ENCODE measurements at places on chromosomes 6 and 20.

- DNase-seq, result no peak
These were observed 95.2 kb downstream of the PLCB1 start for GRCh38 chr20:8227293-8227692.

DNA sequence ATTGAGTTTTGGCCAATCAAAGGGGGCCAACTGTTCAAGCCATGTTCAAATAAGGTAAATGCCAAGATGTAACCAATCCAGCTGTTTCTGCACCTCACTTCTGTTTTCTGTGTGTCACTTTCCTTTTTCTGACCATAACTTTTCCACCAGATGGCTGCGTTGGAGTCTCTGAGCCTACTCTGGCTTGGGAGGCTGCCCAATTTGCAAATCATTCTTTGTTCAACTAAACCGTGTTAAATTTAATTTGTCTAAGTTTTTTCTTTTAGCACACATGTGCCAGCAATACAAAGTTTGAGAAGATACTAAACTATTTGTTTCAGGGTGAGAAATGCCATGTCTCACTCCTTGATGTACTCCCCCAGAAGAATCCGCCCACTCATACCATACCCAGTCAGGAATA is 52.1 kb downstream of the IYD start:
- DNase-seq, result no peak

DNA sequence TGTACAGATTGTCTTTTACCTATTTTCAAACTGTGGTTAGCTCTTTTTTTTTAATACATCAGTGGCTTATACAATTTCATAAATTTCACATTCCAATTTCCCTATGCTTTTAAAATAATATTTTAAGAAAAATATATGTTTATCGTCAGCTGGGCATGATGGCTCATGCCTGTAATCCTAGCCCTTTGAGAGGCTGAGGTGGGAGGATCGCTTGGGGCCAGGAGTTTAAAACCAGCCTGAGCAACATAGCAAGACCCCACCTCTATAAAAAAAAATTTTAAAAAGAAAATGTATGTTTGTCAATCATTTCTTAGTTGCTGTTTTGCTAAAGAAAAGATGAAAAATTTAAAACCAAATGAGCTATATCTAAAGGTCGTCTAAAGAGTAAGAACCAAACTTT is 3.4 kb downstream of the GJA1 start:
- DNase-seq, result no peak

GRCh38 chr6:13492357-13492756 is 5.0 kb upstream of the GFOD1 start:
- no peak for DNase-seq

DNA sequence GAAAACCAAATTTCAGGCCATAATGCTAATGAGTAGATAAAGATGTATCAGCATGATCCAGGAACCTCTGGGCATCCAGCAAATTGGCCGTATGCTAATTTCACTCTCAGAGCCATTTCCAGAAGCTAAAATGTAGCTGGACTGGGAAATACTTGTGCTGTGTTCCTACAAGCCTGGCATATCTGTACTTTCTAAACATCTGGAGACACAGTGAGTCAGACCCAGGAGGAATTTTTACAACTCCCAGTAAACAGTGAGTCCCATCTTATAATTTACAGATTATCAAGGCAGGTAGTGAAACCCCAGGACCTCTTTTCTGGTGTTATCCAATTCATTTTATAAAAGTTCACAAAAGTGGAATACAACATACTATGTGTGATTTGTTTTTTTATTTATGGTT is 683.0 kb upstream of the ADGRB3 start:
- no peak for DNase-seq

GRCh38 chr6:99151634-99152346 is 197.7 kb downstream of the FAXC start:
- DNase-seq, result no peak

GRCh38 chr20:57260934-57261333 is 5.5 kb downstream of the BMP7 start:
- no peak for DNase-seq

DNA sequence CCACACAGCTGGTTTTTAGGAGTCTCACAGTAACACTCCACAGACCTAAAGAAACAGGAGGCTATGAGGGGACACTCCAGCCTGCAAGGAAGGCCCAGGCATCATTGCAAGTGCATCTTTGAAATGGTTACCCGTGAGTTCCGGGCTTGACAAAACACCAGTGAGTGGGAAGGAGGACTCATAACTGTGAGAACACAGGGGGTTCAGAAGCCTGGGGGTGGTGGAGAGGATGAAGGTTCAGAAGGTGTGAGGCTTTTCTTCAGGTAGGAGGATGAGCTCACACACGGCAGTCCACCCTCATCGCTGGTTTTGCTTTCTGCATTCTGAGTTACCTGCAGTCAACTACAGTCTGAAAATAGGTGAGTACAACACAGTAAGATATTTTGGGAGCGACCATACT is 39.9 kb downstream of the MAP7 start:
- DNase-seq, result no peak

DNA sequence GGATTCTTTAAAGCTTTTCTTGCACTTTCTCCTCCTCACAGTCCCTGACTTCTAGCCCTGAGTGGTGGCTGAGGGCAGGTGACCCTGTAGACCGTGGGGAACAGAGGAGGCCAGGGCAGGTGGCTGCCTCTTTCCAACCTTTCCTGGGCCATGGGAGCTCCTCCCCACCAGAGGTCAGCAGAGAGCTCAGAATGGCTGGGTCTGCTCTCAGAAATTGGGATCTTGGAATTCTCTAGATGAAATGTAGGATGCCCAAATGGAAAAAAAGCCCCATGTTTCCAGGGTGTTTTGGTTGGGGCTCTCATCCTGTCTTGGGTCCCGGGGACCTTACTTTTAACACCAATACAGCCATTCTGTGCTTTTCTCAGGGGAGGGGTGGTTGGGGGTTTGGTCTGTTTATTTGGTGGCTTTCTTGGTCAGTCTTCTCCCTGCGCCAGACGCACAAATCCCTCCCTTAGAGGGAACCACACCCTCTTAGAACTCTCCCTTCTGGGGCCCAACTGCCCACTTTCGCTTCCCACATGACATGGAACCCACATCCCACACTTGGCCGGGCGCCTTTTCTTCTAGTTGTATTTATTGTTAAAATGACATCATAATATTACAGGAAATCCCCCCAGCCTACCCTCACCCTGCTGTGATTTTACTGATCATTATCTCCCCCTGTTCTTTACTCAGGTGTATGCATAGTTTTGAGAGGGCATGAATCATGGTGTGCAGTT is 17.9 kb downstream of the GNAS start:
- peak; percentile 88 for DNase-seq

DNA sequence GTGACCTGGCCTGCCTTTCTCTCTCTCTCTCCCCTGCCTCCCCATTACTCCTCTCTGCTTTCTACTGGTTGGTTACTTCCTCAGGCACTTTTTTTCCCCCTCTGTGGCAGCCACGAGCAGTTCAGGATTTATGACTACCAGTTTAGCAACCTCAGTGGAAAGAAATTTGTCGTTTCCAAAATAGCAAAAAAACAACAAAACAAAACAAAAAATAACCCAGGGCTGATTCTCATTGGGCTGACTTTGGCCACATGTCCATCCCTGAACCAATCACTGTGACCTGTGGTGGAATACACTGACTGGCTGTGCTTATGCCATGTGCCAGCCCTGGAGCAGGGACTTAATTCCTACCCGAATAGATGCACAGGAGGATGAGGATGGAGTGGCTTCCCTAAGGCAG is 137.4 kb downstream of the TFAP2C start:
- DNase-seq, result no peak

- no peak for DNase-seq
These were observed 18.9 kb upstream of the ADGRF5 start for GRCh38 chr6:46940433-46941226.

GRCh38 chr6:119110601-119111548 is 32.4 kb upstream of the FAM184A start:
- peak; percentile 58 for DNase-seq

- DNase-seq, result peak; percentile 93
These were observed 20.7 kb downstream of the GTPBP2 start for GRCh38 chr6:43608310-43608763.

GRCh38 chr6:12254210-12254609 is 36.0 kb upstream of the EDN1 start:
- no peak for DNase-seq

DNA sequence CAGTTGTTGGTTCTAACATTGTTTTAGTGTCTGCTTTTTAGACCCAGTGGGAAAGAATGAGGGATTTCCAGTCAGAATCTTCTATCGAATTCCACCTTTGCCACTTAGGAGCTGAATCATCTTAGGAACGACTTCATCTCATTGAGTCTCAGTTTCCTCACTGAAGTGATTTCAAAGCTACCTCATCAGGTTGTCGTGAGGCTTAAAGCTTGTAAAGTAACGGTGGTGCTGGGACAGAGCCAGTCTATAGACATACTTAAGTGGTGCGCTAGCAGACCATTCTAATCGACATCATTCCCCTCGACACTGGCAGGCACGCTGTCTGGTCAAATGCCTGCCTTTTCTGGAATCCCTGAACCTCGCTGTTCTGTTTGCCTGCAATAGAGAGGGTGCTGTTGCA is 55.5 kb downstream of the TMEM170B start:
- no peak for DNase-seq

- DNase-seq, result no peak
These were observed 124.3 kb upstream of the CNR1 start for GRCh38 chr6:88290411-88290810.

- no peak for DNase-seq
These were observed 793.6 kb downstream of the TFAP2A start for GRCh38 chr6:9621276-9621675.

DNA sequence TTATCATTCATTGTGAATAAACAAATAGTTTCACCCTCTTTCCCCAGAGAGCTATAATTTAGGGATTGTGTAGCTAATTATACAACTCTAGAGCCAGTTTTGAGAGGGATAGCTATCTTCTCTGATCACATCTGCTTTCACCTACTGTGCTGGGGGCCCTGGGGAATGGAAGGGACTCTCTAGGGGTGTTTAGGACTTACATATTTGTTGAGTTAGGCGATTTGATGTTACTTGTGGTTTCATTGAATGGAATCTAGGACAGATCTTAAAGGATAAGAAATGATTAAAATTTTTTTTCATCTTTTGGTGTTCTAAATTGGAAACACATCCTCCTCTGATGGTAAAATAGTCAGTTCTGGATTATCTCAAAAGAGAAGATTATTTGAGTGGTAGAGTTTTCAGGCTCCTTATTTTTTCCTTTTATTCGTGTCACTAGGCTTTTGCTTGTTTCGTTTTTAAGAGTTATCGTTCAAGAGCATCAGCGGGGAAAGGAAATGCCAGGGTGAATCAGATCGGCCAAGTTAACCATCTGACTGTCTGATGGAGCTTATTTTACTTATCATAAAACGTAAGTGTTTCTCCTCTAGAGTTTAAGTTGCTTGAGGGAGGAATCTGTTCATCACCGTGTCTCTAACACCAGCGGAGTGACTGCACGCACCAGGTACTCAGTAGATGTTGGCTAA is 236.7 kb downstream of the FARS2 start:
- DNase-seq, result peak; percentile 56

DNA sequence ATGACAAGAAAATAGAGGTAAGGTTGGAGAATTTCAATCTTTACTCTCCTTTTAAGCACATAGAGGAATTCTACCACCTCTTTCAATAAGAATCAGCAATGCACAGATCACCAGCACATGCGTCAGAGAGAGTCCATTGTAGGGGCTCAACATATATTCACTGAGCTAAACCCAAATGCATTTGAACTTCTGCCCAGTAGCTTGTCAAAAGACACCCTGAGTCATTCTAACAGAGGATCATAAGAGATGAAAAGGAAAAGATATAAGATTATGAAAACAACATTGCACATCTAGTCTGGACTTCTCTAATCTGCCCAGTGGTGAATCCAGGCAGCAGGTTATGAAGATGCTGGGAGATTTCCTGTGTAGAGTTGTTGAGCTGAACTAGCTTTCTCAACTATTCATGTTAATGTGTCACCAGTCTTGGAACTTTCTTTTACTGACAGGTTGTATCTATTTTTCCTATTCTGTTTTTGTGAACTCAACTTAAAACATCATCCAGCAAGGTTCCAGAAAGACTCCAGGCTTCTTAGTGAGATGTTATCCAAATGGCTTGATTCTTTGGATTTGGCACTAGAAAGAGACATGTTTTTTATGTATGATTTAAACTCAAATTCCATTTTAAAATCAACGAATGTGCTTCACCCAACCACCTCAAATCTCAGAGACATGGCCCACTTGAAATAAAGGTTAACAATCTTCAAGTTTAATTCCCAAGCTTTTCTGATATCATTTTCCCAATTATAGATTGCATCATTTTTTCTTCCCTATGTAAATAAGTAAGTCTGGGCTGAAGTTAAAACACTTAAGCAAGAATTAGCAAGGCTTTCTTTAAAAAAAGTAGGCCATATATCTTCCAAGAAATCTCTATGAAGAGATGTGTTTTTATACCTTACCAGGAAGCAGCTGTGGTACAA is 89.3 kb downstream of the TSHZ2 start:
- no peak for DNase-seq

GRCh38 chr6:42404484-42404883 is 47.2 kb downstream of the TRERF1 start:
- no peak for DNase-seq

DNA sequence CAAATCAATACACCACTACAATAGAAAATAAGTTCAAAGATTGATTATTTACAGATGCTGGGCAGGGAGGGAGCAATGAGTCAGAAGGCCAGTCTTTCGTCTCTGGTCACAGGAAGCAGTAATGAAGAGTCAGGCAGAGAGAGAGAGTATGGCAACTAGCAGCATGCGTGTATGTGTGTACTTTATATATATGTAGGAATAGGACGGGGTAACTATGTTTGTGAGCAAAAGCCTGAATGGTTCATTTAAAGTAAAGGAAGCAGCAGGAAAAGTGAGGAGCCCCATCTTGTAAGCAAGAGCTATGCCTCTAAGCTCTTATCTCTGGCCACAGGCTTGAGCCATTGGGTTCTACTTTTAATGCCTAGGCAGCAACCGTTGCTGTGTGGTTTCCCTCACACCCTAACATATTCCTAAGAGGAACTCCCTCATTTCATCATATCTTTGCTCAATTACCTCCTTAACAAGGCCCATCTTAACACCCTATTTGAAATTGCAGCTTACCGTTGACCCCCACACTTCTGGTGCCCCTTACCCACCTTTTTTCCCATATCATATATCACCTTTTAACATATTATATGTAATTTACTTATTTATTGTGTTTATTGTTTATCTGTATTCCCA is 66.6 kb downstream of the AFG1L start:
- no peak for DNase-seq

DNA sequence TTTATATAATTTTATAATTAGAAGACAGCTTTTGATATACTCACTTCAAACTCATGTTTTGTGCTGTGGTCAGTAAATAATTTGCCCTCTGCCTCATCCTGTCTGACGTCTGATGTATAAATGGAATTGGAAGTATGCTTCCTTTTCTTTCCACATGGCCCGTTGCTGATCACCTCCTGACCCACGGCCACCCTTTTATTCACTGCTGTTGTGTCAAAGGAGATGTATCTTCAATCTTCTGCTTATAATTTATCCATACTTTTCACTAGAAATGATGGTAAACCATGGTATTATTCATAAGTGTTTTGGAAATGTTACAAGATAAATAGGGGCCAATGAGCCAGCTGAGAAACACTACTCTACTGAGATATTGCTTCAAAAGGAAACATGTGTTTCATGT is 841.8 kb downstream of the PHF3 start:
- no peak for DNase-seq

All from spinal cord (tissue), 10 donors.